Left ventricle myocardium inferior (tissue), 1 donor: ENCODE measurements at places on chromosomes 3 and 15.

GRCh38 chr3:189966843-189967242 is 153.9 kb downstream of the P3H2 start:
- no peaks in the 10 kb centered on the region for H3K36me3 ChIP-seq
- H3K4me3 ChIP-seq: no peak overlapping the region
- peaks cover 4% of the 10 kb centered on the region for H3K4me1 ChIP-seq
- H3K27me3 ChIP-seq: no peaks in the 10 kb centered on the region
- no peak for DNase-seq
- no peak overlapping the region for H3K27ac ChIP-seq

DNA sequence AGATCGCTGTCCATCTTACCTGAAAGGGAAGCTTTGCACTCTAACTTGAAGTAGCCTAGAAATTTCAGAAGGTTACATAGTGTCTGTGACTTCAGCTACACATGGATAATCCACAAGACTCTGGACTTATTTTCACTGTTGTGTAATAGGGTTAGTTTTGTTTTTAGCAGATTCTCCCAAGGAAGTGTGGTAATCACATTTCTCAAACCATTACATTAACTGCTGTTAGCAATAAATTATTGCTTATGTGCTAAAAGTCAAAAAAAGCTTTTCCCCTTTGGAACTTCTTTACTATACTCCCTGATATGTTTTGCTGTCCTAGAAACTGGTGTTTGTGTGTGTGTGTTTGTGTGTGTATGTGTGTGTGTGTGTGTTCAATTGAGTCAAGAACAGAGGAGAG is 351.8 kb upstream of the TPRG1 start:
- H3K27me3 ChIP-seq: no peaks in the 10 kb centered on the region
- no peak overlapping the region for H3K4me3 ChIP-seq
- no peak for DNase-seq
- peaks cover 45% of the 10 kb centered on the region for H3K4me1 ChIP-seq
- H3K27ac ChIP-seq: no peak overlapping the region

GRCh38 chr15:70342554-70343548 is 245.1 kb upstream of the TLE3 start:
- H3K4me3 ChIP-seq: no peak overlapping the region
- no peaks in the 10 kb centered on the region for H3K4me1 ChIP-seq
- no peak for DNase-seq
- no peaks in the 10 kb centered on the region for H3K36me3 ChIP-seq

- peaks cover 10% of the 10 kb centered on the region for H3K36me3 ChIP-seq
- no peak for DNase-seq
- no peak overlapping the region for H3K27ac ChIP-seq
- peaks cover 21% of the 10 kb centered on the region for H3K4me1 ChIP-seq
Measured at GRCh38 chr3:182919866-182920357, 60.4 kb downstream of the DCUN1D1 start.

DNA sequence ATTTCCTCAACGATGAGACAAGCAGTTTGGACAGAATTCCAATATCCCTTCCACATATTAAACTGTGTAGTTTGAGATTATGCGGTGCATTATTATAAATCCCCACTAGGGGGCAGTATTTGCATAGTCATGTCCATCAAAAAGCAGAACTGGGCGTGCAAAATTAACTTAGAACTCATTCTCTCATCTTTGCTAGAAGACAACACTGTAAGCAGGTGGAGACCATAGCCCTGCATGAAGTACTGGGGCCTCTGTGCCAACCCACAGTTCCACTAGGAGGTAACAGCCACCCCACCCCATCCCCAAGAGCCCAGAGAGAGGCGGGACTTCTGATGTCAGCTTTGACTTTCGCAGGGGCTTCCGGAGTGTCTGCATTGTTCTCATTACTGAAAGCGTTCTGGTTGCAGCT is 106.6 kb upstream of the TMC3 start:
- peaks cover 6% of the 10 kb centered on the region for H3K4me1 ChIP-seq
- no peak overlapping the region for H3K27ac ChIP-seq
- no peak for DNase-seq
- no peaks in the 10 kb centered on the region for H3K36me3 ChIP-seq
- no peak overlapping the region for H3K4me3 ChIP-seq
- no peaks in the 10 kb centered on the region for H3K27me3 ChIP-seq

- no peaks in the 10 kb centered on the region for H3K36me3 ChIP-seq
- H3K27me3 ChIP-seq: no peaks in the 10 kb centered on the region
- H3K4me3 ChIP-seq: no peak overlapping the region
Measured at GRCh38 chr3:183324083-183324482, 71.0 kb downstream of the B3GNT5 start.

- no peak overlapping the region for H3K4me3 ChIP-seq
- no peaks in the 10 kb centered on the region for H3K36me3 ChIP-seq
Measured at GRCh38 chr3:70185661-70186060, 126.8 kb downstream of the MDFIC2 start.

- no peak overlapping the region for H3K27ac ChIP-seq
- H3K4me3 ChIP-seq: no peak overlapping the region
Measured at GRCh38 chr15:70653426-70653825, 109.9 kb downstream of the UACA start.

- H3K27me3 ChIP-seq: no peaks in the 10 kb centered on the region
- H3K4me3 ChIP-seq: peak overlapping the region; percentile 93
Measured at GRCh38 chr15:90872486-90873184, 4.2 kb downstream of the FURIN start.

DNA sequence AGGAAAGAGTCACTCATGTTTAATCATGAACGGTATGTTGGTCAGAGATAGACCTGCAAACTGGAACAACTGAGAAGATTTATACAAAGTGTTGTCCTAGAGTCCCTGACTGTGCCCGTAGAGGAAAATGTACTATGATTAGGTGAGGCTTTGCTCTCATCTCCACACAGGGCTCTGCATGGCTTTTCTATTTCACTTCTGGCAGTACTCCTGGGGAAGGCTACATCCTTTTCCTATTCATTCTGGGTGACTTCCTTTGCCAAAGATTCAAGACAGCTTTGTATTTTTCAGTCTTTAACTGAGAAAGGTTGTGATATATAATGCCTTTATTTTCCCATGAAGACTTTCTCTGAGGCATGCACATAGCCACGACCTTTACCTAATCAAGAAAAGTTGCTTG is 414.7 kb downstream of the ZBTB20 start:
- H3K36me3 ChIP-seq: no peaks in the 10 kb centered on the region
- no peak for DNase-seq
- no peak overlapping the region for H3K4me3 ChIP-seq
- H3K27me3 ChIP-seq: no peaks in the 10 kb centered on the region
- peaks cover 43% of the 10 kb centered on the region for H3K4me1 ChIP-seq

DNA sequence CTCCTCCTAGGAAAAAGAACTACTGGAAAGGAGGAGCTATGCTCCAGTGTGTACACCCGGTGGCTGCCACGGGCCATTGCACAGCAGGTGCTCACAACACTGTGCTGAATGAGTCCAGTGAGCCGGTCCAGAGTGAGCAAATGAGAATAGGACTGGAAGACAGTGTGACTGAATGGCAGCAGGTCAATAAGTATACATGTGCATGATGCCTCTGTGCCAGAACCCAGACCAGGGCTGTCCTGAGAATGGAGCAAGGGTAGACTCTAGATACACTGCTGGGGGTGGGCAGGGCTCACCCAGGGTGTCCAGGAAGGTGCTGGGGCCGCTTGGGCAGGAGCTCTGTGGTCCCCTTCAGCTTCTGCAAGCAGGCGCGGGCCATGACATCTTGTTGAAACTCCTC is 8.3 kb downstream of the POLG start:
- H3K27me3 ChIP-seq: no peaks in the 10 kb centered on the region
- no peak for DNase-seq
- no peak overlapping the region for H3K4me3 ChIP-seq
- peaks cover 32% of the 10 kb centered on the region for H3K4me1 ChIP-seq

GRCh38 chr3:180802837-180803236 is 109.6 kb upstream of the FXR1 start:
- no peaks in the 10 kb centered on the region for H3K27me3 ChIP-seq
- H3K4me1 ChIP-seq: peaks cover 5% of the 10 kb centered on the region
- DNase-seq: no peak
- no peak overlapping the region for H3K4me3 ChIP-seq

DNA sequence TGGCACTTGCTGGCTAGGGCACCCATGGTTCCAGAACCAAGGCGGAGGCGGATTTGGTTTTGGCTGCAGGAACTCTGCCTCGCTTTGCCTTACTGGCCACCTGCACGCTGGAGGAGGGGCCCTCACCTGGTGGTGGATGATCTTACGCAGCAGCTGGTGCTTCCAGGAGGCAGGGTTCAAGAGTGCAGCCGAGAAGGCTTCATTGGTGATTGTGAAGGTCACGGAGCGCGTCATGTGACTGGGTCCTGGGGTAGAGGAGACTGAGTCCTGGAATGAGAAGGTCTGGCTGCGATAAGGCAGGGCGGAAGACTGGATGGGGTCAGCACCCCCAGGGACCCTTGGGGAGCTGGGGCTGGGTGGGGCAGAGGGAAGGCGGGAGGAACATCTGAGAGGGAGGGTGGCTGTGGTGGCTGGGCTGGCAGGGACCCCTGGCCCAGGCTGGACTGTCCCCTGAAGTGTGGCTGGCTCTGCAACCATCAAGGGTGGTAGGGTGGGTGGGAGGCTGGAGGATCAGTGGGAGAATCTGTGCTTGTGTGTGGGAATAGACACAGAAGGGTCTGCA is 25.8 kb upstream of the GOLGA6C start:
- peaks cover 41% of the 10 kb centered on the region for H3K27me3 ChIP-seq
- no peaks in the 10 kb centered on the region for H3K36me3 ChIP-seq
- DNase-seq: no peak
- peaks cover 17% of the 10 kb centered on the region for H3K4me1 ChIP-seq
- no peak overlapping the region for H3K27ac ChIP-seq
- no peak overlapping the region for H3K4me3 ChIP-seq

DNA sequence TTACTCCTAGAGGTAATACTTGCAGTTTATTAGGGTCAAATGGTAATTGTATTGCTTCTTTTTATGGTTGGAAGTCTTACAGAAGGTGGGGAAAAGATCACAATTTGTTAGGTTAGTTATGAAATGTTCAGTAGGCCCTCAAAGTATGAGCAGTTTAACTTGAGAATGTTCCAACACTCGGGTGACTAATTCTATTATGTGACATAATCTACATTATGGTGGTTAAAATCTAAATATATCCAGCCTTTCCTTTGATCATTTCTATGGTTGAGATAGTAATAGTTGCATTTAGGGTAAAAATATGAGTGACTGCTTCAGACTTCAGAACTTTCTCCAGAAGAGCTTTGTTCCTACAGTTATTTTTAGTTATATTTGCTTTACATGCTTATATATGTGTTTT is 19.6 kb upstream of the FBXO22 start:
- DNase-seq: no peak
- no peaks in the 10 kb centered on the region for H3K27me3 ChIP-seq
- H3K4me3 ChIP-seq: no peak overlapping the region
- peaks cover 29% of the 10 kb centered on the region for H3K36me3 ChIP-seq

- no peak overlapping the region for H3K4me3 ChIP-seq
- H3K27me3 ChIP-seq: no peaks in the 10 kb centered on the region
- no peaks in the 10 kb centered on the region for H3K4me1 ChIP-seq
- H3K36me3 ChIP-seq: no peaks in the 10 kb centered on the region
- H3K27ac ChIP-seq: no peak overlapping the region
Measured at GRCh38 chr3:189404797-189405484, 226.2 kb upstream of the TP63 start.

- H3K36me3 ChIP-seq: no peaks in the 10 kb centered on the region
- no peak overlapping the region for H3K27ac ChIP-seq
- DNase-seq: no peak
- H3K4me1 ChIP-seq: no peaks in the 10 kb centered on the region
Measured at GRCh38 chr3:105976196-105976595, 107.4 kb upstream of the CBLB start.

- H3K4me3 ChIP-seq: no peak overlapping the region
- peaks cover 49% of the 10 kb centered on the region for H3K27me3 ChIP-seq
- no peaks in the 10 kb centered on the region for H3K4me1 ChIP-seq
- H3K27ac ChIP-seq: no peak overlapping the region
- DNase-seq: no peak
- H3K36me3 ChIP-seq: no peaks in the 10 kb centered on the region
Measured at GRCh38 chr3:150800722-150801121, 37.8 kb upstream of the SIAH2 start.

GRCh38 chr3:88611826-88612326 is 462.1 kb downstream of the C3orf38 start:
- no peak overlapping the region for H3K27ac ChIP-seq
- no peak for DNase-seq
- no peaks in the 10 kb centered on the region for H3K4me1 ChIP-seq

- H3K36me3 ChIP-seq: peaks cover 34% of the 10 kb centered on the region
- H3K4me3 ChIP-seq: no peak overlapping the region
- H3K27me3 ChIP-seq: no peaks in the 10 kb centered on the region
- DNase-seq: no peak
Measured at GRCh38 chr15:85649372-85649771, 145.4 kb downstream of the KLHL25 start.

- no peaks in the 10 kb centered on the region for H3K27me3 ChIP-seq
- DNase-seq: no peak
- no peak overlapping the region for H3K4me3 ChIP-seq
- H3K4me1 ChIP-seq: no peaks in the 10 kb centered on the region
- H3K27ac ChIP-seq: no peak overlapping the region
Measured at GRCh38 chr3:48776854-48777253, 59.8 kb upstream of the IP6K2 start.

DNA sequence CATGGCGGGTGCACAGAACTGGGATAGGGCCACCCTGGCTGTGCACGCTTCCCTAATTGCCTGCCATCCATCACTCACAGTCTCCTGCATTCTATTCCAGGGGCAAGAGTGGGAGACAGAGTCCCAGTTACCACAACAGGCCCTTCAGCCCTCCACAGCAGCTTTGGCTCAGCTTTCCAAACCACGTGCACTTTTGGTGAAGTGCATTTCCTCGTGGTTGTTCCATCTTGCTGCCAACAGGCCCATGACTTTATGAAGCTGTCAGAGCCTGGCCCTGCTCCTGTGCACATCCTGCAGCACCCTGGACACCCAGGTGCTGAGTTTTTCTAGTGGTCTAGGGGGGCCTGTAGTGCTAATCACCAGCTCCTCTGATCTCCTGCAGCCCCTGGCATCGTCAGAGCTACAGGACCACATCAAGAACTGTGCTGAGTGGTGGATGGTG is 110.2 kb downstream of the ADCY5 start:
- no peak overlapping the region for H3K4me3 ChIP-seq
- H3K27me3 ChIP-seq: no peaks in the 10 kb centered on the region
- H3K36me3 ChIP-seq: no peaks in the 10 kb centered on the region
- DNase-seq: peak; percentile 65
- H3K4me1 ChIP-seq: peaks cover 98% of the 10 kb centered on the region

GRCh38 chr3:130925628-130926027 is 31.7 kb downstream of the ATP2C1 start:
- H3K4me1 ChIP-seq: peaks cover 38% of the 10 kb centered on the region
- no peak for DNase-seq
- H3K27me3 ChIP-seq: no peaks in the 10 kb centered on the region
- no peaks in the 10 kb centered on the region for H3K36me3 ChIP-seq

- H3K4me1 ChIP-seq: peaks cover 82% of the 10 kb centered on the region
- no peaks in the 10 kb centered on the region for H3K27me3 ChIP-seq
- no peak overlapping the region for H3K4me3 ChIP-seq
- H3K27ac ChIP-seq: peak overlapping the region; percentile 96
Measured at GRCh38 chr15:67126551-67127330, 61.3 kb downstream of the SMAD3 start.
